ENCODE measurements at places on chromosomes 6 and 20. TPM values are rescaled to one million over a fixed set of nuclear protein-coding genes. Genes with fewer than 3 reads are reported as not detected.

The FAM209B gene
- total RNA-seq = not detected

The PTCHD4 gene
- total RNA-seq = 23.6 TPM

The CCN5 gene
- not detected for total RNA-seq

The EYA4 gene
- 13.0 TPM for total RNA-seq

The FAM210B gene
- total RNA-seq = 31.6 TPM

The ISM1 gene
- 0.11 TPM for total RNA-seq

The ECT2L gene
- total RNA-seq = not detected

The MUC21 gene
- not detected for total RNA-seq

The RAET1E gene
- 1.3 TPM for total RNA-seq

The RCAN2 gene
- total RNA-seq = 0.58 TPM

The CST5 gene
- not detected for total RNA-seq

The NFATC2 gene
- 0.06 TPM for total RNA-seq

The LRFN2 gene
- not detected for total RNA-seq

- DNase-seq = no peak
These were observed 66.6 kb upstream of the ADGRF4 start for GRCh38 chr6:47631797-47632196.

DNA sequence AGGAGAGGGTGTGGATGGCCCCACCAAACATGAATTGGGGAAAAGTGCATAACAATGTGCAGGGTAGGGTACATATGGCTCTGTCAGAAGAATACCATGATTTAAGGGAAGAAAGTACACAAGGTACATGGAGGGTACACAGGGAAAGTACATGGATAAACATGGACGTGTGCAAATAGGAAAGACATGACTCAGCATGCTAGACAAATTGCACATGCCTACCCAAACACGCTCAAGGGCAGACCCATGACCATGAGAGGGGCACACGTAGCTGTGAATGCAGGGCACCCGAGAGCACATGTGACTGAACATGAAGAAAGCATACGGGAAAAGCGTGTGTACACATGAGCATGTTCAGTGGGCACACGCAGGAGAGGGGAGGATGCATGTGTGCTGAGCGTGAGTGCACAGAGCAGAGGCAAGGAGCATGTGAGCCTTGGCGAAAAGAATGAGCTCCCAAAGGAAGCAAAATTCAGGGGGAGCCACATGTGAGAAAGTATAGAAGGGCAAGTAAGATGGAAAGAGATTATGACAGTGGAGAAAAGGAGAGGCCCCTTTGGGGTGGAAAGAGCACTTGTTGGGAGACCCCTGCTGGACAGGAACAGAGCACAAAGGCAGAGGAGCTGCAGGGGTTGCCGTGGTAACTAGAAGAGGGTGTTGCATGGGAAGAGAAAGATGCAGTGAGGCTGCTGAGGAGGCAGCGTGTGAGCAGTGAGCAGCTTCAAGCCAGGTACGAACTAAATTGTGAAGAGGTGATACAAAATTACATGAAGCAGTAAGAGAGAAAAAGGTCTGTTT lies 17.8 kb downstream of the OR2H2 start:
- DNase-seq = peak; percentile 23

- DNase-seq = no peak
These were observed 2.1 kb downstream of the BTN3A2 start for GRCh38 chr6:26367114-26367513.

GRCh38 chr6:33164176-33164575 lies 28.1 kb downstream of the COL11A2 start:
- no peak for DNase-seq

- no peak for DNase-seq
These were observed 157.5 kb downstream of the TRMT11 start for GRCh38 chr6:126143761-126144251.

- peak; percentile 81 for DNase-seq
These were observed 35.7 kb upstream of the ID1 start for GRCh38 chr20:31569163-31570020.

DNA sequence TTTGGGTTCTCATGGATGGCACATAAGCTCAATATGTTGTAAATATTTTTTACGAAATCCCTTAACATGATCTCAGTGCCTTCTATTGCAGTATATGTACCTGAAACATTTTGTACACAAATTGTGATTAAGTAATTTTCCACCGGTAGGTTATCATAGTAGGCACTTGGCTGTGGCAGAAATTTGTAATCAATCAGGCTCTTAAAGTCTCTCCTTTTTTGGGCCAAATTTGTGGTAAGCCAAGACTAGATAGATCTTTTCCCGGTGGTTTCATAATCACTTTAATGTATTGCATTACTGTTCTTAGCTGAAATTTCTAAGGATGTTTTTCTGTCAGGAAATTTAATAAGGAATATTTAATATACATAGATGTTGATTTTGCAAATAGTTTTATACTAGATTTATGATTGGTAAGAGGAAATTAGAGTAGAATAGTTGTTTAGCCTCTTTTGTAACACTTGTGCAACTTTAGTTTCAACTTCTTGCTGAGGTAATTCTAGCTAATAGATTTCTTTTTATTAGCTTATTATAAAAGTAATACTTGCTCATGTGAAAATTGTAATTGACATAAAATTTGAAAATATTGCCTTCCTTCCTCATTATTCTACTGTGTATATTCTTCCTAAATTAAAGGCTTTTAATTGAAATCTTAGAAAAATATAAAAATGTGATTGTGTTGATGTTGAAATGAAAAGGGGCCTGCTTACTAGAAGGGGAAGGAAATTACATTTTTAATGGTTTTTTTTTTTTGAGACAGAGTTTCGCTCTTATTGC lies 3.2 kb downstream of the PCMT1 start:
- no peak for DNase-seq

GRCh38 chr6:49913636-49914375 lies 47.5 kb upstream of the CRISP1 start:
- DNase-seq = no peak

- DNase-seq = no peak
These were observed 525.1 kb upstream of the NOX3 start for GRCh38 chr6:155980768-155981079.

DNA sequence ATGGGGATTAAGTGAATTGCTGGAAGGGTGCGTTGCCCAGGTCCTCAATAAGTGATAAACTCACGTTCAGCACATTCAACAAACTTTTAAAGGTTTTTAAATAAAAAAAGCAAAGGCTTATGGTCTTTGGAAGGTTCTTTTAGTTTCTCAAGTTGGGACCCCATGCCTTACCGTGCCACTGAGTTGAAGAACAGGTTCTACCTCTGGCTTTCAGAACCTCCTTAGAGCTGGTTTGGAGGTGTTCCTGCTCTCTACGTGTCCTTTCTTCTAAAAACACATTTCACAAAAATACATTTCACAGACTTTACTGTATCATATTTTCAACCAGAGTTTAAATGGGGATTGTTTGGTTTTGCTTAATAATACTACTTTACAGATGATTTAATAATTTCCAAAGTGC lies 29.0 kb downstream of the ARID1B start:
- no peak for DNase-seq

GRCh38 chr6:28817808-28818145 lies 106.0 kb downstream of the TRIM27 start:
- no peak for DNase-seq

DNA sequence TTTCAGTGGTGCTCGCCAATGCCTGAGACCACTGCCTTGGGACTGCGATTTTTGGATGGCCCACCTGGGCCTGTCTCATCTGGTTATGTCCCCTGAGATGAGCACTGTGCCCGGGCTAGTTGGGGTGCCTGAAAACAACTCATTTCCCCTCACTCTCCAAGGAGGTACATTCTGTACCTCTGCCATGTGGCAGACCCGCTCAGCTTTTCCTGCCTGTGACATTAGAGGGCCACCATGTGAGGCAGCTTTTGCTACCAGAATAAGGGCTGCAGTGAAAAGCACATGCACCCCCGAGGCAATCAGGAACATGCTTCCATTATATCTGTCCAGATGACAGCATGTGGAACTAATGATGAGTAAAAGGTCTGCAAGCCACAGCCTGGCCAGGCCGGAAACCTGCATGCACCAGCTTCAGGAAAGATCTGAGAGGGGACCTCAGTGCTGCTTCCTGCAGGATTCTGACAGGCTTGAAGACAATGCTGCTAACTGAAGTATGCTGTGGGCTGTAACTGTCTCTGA lies 11.3 kb upstream of the SRSF6 start:
- no peak for DNase-seq

- DNase-seq = no peak
These were observed 23.0 kb downstream of the ZSCAN31 start for GRCh38 chr6:28312939-28313338.

DNA sequence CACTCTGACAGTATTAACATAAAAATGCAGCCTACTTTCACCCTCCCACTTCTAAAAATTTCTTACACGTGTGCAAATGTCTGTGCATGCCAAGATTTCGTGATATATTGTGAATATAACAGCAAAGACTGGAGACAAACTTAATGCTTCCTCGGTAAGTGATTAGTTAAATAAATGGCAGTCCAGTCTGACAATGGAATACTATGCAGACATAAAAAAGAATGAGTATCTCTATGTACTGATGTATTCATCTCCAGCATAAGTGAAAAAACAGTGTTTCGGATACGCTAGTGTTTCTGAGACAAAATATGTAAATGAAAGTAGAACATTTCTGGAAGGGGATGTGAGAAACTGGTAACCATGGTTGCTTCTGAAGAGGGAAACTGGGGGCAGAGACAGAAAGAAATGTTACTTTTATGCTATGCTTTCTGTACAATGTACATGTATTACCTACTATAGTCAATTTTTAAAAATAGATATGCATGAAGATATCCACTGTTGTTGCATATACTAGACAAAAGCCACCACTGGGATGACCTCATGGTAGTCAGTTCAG lies 7.0 kb downstream of the SLC22A23 start:
- DNase-seq = no peak

DNA sequence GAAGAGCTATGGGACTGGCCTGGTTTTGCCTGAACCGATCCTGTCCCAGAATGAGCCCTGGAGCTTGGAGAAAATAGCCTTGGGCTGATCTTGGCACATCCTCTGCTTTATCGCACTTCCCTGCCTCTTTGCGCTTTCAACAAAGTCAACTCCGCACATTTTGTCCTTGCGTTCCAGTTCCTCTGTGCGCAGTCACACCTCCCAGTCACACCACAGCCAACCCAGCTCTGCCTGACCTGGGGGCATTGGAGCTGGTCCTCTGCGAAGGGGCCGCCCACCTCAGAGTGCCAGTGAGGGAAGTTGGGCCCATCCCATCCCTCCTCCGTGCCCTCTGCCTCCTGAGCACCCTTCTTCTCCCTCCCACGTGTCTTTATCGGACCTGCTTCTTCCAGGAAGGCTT lies 16.9 kb upstream of the UQCC2 start:
- DNase-seq = no peak

GRCh38 chr20:7503501-7503900 lies 436.8 kb downstream of the HAO1 start:
- no peak for DNase-seq

DNA sequence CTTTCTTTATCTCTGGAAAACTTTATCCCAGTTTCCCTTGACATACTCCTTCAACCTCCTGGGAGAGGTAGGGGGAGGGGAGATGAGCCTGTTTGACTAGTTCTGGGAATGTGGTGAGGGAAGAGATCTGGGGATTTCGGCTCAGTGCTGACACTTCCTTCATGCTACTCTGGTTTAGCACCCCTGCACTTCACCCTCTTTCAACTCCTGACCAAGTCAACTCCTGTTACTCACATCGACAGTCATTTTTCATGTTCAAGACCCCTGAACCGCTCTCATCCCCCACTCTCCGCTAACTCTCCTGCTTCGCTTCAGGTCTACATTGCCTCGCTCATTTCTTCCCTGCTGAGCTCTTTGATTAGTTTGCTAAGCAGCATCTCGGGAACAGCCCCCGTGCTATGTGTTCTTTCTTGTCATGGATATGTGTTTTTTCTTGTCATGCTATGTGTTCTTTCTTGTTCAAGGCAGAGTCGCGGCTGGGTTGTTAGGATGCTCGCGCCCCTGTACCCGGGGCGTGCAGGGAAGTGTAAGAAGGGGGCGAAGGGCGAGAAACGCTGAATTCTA lies 16.6 kb upstream of the TRIM27 start:
- DNase-seq = peak; percentile 61

GRCh38 chr6:143753678-143754077 lies 75.9 kb downstream of the PHACTR2 start:
- DNase-seq = no peak

DNA sequence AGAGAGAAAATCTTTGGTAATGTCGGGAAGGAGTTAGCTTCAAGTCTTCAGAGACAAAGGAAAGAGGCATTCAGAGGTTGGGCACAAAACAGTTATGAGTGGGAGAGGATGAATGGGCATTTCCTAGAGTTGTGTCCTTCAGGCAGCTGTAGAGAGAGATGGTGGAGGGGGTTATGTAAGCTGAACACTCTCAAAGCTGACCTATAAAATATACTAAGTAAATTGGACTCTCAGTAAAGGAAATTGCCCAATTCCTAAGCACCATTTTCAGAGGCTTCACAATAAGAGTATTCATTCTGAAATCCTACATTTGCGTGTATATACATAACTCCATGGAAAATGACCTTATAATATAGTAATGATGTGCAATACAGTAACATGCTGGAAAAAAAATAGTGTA lies 161.2 kb downstream of the KCNQ5 start:
- no peak for DNase-seq

DNA sequence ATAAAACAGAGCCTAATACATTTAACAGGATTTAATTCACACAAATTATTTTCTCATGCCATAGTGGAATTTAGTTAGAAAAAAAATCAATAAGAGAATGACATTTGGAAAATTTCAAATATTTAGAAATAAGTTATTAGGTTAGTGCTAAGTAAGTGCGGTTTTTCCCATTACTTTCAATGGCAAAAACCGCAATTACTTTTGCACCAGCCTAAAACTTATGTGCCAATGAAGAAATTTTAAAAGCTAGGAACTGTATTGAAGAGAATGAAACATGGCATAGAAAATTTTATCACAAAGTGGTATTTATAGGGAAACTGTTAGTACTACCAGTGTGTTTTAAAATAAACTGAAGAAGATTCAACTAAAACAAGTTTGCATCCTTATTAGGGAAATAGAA lies 228.3 kb upstream of the FKBP1C start:
- no peak for DNase-seq

GRCh38 chr6:111952821-111953540 lies 79.7 kb upstream of the FYN start:
- DNase-seq = peak; percentile 38

DNA sequence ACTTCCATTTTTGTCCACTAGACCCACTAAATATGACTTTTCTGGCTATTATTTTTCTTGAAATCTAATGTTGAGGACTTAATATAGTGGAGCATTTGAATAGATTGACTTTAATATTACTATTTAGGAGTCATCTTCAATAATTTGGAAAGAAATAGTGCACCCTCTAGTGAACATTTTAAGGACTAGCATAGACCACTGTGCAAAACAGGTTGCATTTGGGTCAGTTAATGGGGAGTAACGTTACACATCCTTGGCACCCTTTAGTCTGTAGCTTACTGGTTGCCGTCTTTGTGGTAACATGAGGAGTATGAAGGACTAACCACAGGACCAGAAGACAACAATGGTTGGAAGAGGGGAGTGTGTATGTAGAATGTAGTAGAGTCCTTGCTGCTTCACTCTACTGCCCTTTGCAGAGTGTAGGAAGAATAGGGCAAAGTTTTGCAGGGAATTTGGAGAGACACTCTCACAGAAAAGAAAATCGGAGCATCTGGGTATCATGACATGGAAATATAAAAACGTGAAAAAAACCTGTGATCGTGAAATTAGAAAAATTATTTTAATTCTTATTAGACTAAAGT lies 25.2 kb downstream of the RFPL4B start:
- DNase-seq = peak; percentile 39

All from LHCN-M2 (cell line).